Astrocyte of the hippocampus (primary cell): ENCODE measurements at places on chromosomes 13 and 19.

GRCh38 chr13:96696389-96696900 lies 297.8 kb downstream of the OXGR1 start:
- DNase-seq: no peak

GRCh38 chr19:50490991-50491472 lies 14.4 kb upstream of the GARIN5A start:
- no peak for DNase-seq

- no peak for DNase-seq
These were observed 218.1 kb downstream of the KCTD12 start for GRCh38 chr13:76668141-76668540.

DNA sequence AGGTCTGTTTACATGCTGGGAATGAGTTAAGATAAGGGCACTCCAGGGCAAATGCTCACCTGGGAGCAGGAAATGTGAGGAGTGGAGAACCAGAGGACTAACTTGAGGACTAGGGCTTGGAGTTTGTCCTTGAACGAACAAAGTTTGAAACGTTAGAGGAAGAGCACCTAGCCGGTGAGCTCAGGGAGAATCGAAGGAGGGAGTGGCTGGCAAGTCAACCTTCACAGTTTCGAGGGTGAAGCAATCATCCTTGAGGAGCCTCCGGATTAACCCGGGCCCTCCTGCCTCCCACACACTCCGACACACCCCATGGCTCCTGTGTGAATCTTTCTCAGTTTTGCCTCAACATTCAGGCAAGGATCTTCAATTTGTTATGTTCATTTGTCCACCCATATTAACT lies 58.6 kb downstream of the LMO7 start:
- no peak for DNase-seq
